ENCODE measurements at places on chromosomes 4 and X.

- no peak for DNase-seq
These were observed 67.8 kb downstream of the SLC34A2 start for GRCh38 chr4:25723409-25723808.

DNA sequence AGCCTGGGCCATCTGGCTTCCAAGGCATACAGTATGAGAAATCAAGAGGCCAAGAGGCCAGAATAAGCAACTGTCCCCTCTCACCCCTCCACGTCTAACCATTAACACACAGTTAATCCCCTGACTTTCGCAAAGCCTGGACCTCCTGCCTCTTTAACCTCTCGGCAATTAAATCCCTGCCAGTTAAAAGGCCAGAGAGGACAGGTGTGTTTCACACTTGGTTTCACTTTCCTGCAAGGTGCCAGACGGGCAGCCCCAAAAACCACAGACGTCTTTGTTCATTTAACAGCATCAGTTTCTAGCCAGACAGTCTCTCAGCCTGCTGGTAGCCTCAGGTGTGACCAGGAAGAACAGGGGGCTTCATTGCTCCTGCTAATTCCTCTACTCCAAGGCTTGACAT is 91.1 kb upstream of the KIT start:
- DNase-seq, result no peak

DNA sequence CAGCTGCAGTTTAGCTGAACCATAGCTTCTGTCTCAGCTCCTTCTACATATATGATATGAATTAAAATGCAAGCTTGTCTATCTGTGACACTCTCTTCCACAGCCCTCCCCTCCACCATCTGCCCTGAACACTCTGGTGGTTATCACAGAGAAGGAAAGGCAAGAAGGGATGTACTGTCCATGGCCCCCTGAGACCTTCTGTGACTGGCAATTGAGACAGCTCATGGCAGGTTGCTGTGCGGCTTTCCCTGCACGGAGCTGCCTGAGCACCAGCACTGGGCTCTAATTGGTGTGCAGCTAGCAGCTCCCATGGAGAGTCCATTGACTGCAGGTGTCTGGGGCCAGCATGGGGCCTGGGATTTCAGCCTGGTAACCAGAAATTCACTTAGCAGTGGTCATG is 109.8 kb upstream of the ANXA3 start:
- no peak for DNase-seq

DNA sequence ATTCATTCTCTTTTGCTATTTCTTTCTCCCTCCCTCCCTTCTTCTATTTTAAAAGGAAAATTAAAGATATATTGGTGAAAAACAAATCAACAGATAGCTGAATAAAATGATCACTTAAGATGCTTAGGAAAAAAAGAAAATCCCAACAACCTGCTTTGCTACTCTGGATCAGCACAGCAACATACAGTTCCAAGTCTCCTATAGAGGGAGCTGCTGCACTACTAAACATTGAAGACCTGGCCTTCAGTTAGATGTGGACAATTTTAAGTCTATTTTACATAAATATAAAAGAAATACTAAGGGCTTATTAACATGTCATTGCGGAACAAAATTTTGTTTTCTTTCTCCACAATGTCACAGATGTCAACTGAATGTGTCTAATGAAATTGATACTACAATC is 226.4 kb downstream of the MAGEB5 start:
- DNase-seq, result no peak

- peak; percentile 14 for DNase-seq
These were observed 3.4 kb downstream of the ATP1B4 start for GRCh38 chrX:120365320-120365719.

DNA sequence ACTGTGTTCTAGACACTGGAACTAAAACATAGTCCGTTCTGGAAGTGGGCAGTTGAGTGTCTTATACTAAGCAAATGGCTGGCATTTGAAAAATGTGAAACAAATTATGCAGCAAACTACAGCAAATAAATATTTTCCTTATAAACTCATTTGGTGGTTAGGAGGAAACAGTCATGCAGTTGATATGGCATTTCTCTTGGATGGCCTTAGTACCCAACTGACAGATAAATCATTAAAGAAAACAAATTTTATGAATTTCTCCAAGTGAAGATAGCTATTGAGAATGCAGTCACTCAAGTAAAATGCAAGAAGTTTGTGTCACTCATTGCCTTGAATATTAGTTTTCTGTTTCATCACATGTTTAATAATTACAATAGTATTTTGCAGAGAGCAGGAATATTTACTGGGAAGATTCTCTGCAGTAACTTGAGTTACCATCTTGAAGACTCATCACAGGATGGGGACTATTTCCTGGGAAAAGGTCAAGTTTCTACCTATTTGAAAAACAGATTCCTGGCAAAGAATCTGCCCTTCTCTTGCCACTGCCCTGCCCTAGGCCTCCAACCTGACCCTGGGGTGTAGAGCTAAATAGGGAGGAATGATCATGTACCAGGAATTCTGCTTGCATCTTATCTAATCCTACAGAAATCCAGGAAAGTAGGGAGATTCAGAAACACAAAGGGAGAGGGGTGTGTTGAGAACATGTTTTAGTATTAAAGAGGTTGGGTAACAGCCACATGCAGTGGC is 105.9 kb downstream of the SH3RF1 start:
- no peak for DNase-seq

DNA sequence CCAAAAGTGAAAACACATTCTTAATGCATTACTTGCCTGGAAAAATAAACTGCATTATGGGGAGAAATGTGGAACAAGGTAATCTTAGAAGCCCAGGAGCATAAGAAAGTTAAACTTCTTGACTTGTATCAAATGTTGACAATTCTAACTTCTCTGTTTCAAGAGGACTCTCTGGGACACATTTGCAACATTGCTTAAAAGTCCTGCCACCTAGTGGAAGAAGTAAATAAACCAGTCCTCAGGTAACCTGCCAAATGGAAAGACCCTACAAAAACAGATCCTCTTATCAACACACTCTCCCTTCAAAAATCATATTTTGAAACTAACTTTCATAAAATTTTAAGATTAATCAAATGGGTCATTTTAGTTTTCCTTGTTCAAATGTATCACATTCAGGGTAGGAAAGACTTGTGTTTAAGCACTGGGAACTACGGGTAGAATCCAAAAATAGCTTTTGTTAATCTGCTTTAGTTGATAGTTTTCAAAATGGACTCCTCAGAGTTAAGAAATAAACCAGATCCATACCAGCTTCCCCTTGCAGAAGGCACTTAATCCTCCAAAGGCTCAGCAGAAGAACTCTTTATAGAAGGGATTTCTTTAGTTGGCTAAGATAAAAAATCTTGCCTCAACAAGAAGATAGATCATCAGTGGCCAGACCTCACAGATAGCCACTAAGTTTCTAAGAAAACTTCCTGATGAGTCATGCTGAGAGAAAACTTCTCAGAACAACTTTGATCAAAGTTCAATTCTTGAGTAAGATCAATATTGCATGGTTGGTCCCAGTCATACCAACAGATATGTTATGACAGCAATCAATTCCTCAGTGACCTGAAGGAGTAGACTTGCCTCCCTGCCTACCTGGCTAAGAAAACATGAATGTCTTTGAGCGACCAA is 141.7 kb downstream of the HHIP start:
- DNase-seq, result no peak

- DNase-seq, result no peak
These were observed 44.4 kb upstream of the PPARGC1A start for GRCh38 chr4:23934223-23934622.

GRCh38 chr4:77804471-77804870 is 14.7 kb downstream of the CNOT6L start:
- DNase-seq, result no peak

DNA sequence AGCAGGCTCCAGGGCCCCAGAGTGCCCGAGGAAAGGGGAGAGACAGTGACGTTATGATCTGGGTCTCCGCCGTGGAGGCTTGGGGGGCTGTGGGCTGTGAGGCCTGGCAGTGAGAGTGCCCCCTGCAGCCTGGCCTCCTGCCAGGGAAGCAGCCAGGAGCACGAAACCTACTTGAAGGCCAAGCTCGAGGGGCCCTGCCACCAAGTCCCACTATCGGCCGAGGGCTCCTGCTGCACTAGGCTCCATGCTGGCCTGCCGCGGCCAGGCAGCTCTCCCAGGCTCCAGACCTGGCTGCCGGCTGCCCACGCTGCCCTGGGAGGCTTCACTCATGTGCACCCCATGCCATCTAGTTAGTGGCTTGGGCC is 18.7 kb downstream of the FLNA start:
- no peak for DNase-seq

GRCh38 chr4:54543088-54543795 is 114.5 kb upstream of the KIT start:
- DNase-seq, result no peak

- DNase-seq, result no peak
These were observed 334.4 kb downstream of the DHX15 start for GRCh38 chr4:24249972-24250371.

DNA sequence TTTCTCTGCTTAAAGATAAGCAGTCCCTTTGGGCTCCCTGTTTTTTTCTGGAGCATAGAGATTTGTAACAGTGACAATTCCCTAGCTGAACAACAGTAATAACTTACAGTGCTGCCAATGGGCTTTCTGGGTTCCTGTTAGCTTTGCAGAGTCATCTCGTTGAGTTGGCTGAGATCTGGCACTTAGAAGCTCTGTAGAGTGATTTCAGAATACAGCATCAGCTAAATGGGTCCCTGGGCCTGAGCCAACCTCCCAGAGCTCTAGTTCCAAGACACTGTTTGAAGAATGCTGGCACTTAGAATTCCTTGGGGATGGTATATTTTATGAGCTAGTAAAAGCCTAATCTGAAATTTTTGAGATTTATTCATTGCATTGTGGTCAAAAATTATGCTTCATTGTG is 43.5 kb upstream of the SERTM2 start:
- DNase-seq, result no peak

- no peak for DNase-seq
These were observed 156.5 kb upstream of the MED14 start for GRCh38 chrX:40891798-40892197.

GRCh38 chrX:136395271-136395670 is 92.5 kb upstream of the BRS3 start:
- DNase-seq, result no peak

- DNase-seq, result no peak
These were observed 38.5 kb upstream of the POU3F4 start for GRCh38 chrX:83469551-83469950.

DNA sequence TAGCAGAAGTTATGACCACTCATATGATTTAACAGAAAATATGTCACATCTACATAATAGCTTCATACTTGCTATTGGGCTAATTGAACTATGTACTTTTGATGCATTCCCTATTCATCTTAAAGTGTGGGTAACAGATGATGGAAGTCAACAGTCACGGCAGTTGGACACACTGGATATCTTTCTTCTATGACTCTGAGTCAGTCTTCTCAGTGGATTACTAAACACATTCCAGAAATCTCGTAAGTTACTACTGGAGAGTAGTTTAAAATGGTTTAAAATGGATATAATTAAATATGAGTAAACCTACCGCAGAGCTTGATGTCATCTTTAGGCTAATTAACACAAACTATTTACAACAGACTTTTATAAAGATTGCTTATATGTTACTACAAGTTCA is 30.1 kb upstream of the CFAP299 start:
- DNase-seq, result no peak

DNA sequence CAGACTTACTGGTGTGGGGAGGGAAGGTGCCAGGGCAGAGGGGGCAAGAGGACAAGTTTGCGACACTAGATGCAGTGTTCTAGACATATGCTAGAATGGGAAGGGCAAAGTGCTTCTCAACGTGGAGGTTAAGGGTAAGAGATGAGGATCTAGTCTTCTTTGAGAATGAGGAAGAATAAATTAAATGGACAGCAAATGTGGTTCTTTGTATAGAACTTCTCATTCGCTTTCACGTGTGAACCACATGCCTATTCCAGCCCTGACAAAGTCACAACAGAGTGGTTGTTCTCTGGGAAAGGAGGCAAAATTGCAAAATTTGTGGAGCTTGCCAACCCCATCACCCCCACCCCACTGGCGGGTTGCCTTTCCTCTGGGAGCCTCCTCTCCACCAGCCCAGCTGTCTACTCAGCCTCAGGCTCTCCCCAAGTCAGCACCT is 1.5 kb upstream of the ANXA5 start:
- no peak for DNase-seq

DNA sequence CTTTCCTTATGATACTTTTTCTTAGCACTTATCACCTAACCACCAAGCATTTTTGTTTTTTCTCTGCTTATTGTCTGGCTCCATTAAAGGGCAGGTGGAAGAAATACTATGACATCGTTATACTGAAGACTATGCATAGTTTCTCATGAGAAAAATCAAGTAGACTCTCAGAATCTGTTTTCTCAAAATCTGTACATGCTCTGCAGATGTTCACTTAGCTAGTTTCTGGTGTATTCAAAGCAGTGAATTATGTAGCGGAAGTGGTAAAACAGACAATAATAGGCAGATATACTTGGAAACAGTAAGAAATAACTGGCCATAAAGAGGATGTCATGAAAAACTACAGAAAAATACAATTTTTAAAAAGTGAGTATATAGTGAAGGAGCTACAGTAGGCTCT is 146.0 kb downstream of the STIM2 start:
- DNase-seq, result no peak

GRCh38 chr4:59881632-59882031 is 1318.5 kb upstream of the ADGRL3 start:
- no peak for DNase-seq

- DNase-seq, result no peak
These were observed 2.3 kb upstream of the SOWAHD start for GRCh38 chrX:119755981-119756533.

GRCh38 chrX:19515615-19516105 is 352 bp upstream of the MAP3K15 start:
- DNase-seq, result no peak

DNA sequence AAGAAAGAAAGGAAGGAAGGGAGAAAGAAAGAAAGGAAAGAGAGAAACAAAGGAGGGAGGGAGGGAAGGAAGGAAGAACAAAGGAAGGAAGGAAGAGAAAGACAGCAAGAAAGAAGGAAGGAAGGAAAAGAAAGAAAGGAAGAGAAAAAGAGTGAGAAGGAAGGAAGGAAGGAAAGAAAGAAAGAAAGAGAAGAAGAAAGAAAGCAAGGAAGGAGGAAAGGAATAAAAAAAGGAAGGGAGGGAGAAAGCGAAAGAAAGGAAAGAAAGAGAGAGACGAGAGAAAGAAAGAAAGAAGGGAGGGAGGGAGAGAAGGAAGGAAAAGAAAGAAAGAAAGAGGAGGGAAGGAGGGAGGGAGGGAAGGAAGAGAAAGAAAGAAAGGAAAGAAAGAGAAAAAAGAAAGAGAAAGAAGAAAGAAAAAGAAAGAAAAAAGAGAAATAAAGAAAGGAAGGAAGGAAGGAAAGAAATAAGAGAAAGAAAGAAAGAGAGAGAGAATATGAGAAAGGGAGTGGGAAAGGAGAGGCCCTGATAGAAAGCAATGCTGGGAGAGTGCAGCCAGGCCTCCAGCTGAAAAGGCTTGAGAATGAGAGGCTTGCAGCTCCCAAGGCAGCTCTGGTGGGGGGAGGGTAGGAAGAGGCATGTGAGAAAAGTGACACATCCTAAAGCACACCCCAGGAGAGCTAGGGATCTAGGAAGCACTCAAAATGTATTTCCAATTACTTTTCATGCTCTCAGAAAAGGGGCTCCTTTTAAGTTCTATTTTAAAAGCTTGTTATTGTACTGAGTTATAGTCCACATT is 134.0 kb upstream of the ZIC3 start:
- no peak for DNase-seq

- DNase-seq, result no peak
These were observed 21.4 kb upstream of the PGM2 start for GRCh38 chr4:37805091-37805490.

GRCh38 chr4:99413140-99413539 is 22.0 kb downstream of the ADH7 start:
- no peak for DNase-seq

GRCh38 chrX:46257451-46257879 is 287.8 kb downstream of the ZNF674 start:
- no peak for DNase-seq
